ENCODE measurements at places on chromosomes 3 and 15. TPM values are rescaled to one million over a fixed set of nuclear protein-coding genes. Genes with fewer than 3 reads are reported as not detected.
A peak's percentile ranks its signal among the peaks of the same experiment; 100 is the strongest.

DNA sequence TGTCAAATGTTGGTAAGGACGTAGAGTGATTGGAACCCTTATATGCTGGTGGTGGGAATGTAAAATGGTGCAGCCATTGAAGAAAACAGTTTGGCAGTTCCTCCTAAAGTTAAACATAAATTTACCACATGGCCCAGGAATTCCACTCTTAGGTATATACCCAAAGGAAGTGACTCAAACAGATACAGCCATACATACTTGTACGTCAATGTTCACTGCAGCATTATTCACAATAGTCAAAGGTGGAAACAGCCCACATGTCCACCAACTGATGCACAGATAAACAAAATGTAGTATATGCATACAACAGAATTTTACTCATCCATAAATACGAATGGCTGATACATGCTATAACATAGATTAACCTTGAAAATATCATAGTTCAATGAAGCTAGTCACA is 13.2 kb downstream of the CLASP2 start:
- DNase-seq, result peak; percentile 26

TICRR gene
- 10.1 TPM for total RNA-seq

SPINK8 gene
- not detected for total RNA-seq

- DNase-seq, result no peak
Observed at GRCh38 chr3:49199900-49200281, 28.5 kb downstream of the KLHDC8B start.

DNA sequence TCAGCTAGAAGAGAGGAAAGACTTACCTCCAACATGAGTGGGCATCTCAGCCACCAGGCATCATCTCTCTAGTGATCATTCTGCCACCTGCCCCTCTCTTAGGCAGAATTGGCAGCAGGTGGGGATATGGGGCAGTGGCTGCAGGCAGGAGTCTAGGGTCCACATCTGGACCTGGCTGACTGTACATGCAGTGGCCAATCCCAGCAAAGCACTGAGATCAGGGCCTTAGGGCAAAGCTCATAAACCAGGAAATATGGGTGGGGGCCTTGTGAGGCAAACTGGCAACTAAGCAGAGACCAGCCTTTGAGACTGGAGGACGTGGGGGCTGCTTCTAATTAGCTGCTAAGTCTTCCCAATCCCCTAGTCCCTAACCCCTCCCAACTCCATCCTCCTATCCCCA is 12.9 kb downstream of the POMGNT2 start:
- DNase-seq, result no peak

- DNase-seq, result peak; percentile 87
Observed at GRCh38 chr3:105402287-105402801, 35.6 kb downstream of the ALCAM start.

DNA sequence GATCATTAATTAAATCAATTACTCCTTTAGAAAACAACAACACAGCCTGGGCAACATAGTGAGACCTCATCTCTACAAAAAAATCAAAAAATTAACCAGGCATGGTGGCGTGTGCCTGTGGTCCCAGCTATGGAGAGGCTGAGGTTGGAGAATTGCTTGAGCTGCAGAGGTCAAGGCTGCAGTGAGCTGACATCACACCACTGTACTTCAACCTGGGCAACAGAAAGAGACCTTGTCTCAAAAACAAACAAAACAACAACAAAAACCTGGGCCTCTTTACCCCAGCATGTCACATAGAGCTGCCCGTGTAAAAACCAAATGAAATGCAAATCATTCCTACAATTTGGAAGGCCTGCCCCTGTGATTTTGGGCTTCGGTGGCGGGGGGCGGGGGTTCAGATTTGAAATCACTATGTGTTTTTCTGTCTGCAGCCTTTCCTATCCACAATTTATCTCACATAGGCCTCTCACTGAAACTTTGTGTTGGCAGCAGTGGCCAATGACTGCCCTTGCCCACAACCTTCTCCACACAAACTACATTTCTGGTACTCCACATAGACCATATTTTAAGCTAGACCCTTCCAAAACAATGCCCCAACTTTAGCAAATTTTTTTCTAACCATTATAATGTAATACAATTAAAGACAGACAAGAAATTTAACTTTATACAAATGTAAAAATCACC is 6.5 kb downstream of the ADAM10 start:
- DNase-seq, result no peak

LARP6 gene
- 75.6 TPM for total RNA-seq

DNA sequence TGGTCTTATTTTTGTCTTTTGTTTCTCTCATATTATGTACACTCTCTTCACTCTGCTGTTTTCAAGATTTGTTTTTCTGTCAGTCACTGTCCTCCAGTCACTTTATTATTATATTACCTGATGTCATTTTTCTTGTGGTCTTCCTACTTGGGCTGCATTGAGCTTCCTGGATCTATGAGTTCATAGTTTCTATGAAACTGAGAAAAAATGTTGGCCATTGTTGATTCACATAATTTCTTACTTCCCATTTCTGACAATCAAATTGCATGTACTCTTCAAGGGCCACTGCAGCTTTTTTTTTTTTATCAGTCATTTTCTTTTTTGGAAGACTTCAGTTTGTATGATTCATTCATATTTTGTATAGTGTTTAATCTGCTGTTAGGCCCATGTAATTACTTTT is 1180.6 kb upstream of the GBE1 start:
- DNase-seq, result no peak

ARPIN gene
- 3.1 TPM for total RNA-seq
